ENCODE measurements at places on chromosomes 5 and 9.

GRCh38 chr5:151531581-151531980, 59.5 kb downstream of the FAT2 start:
- no peak for DNase-seq

DNA sequence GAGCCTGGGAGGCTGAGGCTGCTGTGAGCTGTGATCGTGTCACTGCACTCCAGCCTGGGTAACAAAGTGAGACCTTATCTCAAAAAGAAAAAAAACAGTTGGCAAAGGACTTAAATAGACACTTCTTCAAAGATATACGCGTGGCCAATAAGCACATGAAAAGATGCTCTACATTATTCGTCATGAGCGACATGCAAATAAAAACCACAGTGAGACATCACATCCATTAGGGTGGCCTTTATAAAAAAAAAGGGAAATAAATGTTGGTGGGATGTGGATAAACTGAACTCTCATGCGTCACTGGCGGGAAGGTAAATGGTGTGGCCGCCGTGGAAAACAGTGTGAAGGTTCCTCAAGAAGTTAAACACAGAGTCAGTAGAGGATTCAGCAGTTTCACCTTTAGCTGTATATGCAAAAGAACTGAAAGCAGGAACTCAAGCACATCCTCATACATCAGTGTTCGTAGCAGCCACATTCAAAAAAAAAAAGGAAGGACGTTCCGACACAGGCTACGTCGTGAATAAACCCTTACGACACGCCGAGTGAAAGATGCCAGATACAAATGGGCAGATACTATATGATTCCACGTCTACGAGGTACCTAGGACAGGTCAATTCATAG, 24.5 kb upstream of the NRARP start:
- no peak for DNase-seq

DNA sequence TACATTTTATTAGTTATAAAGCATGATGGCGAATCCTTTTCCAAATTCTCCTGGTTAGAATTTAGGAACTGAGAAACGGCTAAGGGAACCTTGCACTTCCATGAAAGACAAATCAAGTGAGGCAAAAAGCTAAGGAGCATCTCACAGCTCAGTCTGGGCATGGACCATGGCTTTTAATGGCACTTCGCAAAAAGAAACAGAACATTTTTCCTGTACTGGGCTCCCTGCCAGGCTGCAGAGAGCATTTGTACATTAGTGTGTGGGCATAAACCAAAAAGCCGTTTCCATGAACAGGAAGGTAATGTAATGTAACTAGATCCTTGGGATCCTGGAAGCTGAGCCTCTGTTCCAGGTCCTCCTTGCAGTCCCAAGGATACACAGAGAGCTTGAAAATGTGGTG, 354.2 kb downstream of the MRPS30 start:
- DNase-seq, result no peak

DNA sequence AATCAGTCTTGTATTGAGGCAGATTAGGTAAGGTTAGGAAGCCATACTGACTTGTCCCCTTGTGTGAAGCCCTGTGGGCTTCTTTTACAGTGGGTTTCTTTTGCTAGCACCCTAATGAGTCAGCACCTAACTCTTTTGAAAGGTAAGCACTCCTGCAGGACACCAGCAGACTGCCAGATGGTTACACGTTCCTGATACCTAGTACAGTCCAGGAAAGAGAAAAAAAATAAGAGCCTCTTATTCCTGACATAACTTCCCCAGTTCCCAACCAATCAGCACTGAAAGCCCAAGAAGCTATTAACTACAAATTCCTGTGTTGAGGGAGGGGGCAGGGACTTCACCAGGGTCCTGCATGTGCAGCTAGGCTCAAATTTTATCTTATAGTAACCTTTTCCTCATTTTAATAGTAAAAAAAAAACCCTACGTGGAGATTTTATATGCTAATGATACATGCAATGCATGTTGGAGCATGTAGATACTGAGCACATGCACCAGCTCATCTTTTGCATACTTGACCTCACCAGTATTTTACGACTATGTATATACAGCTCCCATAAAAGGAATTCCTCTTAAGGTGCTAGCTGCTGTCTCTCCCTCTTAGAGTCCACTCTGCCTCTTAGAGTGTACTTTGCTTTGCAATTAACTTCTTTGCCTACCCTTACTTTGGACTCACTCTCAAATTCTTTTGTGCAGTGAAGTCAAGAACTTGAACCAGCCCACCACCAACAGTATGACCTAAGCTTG, 84.7 kb upstream of the RORB start:
- no peak for DNase-seq

DNA sequence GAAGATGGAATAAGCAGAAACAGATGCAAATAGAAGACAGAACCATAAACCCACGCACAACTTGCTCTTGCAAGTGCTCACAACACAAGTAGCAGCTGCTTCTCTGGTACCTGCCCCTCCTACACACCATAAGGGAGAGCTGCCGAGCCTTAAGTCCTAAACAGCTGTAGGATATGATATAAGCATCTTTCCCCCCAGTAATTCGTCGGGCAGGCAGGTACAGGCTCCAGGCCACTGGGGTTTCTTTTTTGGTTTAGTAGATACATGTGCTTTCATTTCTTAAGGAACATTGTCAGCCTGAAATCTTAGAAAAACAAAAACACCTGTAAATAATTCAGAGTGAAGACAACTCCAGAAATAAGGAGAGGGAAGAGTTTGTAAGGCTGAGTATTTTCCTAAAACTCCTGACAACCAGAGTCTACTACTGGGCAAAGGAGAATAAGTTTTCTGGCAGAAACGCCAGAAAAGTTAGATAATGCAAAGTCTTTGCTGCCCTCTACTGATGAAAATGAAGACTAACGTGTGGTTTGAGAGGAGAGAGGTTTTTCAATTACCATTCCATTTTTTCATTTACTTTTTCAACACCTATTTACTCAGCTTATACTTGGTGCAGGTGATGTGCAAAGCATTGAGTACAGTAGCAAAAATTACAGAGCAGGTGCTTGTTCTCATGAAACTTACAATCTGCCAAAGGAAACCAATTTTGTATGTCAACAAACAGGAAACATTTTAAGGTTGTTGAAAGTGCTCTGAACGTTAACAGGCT, 20.1 kb upstream of the TCERG1 start:
- DNase-seq, result no peak

GRCh38 chr5:136062366-136063274, 33.8 kb downstream of the TGFBI start:
- no peak for DNase-seq

GRCh38 chr9:33102551-33103210, 26.2 kb upstream of the SMU1 start:
- no peak for DNase-seq

DNA sequence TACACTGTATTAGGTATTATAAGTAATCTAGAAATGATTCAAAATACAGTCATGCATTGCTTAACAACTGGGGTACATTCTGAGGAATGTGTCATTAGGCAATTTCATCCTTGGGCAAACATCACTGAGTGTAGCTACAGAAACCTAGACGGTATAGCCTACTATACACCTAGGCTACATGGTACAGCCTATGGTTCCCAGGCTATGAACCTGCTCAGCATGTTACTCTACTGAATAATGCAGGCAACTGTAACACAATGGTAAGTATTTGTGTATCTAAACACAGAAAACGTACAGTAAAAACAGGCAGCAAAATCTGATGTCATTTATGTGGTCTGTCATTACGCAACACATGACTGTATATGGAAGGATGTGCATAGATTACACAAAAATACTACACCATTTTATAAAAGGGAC, 96.8 kb downstream of the RAPGEF6 start:
- DNase-seq, result no peak

- no peak for DNase-seq
These were observed 74.5 kb upstream of the MAP1B start for GRCh38 chr5:72032788-72033187.

DNA sequence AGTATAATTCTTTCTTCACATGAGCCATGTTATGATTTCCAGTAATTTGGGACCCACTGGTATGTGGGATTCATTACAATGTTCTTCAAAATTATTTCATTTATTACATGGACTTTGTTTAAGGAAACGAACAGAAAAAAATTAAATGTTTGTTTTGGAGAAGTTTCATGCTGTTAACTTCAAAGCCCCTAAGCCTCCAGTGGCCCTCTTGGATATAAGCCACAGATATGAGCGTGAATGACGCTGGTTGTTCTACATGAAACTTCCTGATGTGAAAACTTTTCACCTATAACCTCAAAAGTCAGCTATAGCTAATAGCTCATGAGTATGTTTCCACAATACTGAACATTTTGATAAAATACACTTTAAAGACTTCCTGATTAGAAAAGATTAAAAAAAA, 334.2 kb downstream of the PDE4D start:
- no peak for DNase-seq

GRCh38 chr5:131081374-131081773, 83.7 kb downstream of the HINT1 start:
- DNase-seq, result no peak
